Brain (organoid and tissue), 16 donors: ENCODE measurements at places on chromosomes 2 and 18.

- DNase-seq: no peak
Observed at GRCh38 chr2:180554330-180554729, 426.1 kb upstream of the UBE2E3 start.

DNA sequence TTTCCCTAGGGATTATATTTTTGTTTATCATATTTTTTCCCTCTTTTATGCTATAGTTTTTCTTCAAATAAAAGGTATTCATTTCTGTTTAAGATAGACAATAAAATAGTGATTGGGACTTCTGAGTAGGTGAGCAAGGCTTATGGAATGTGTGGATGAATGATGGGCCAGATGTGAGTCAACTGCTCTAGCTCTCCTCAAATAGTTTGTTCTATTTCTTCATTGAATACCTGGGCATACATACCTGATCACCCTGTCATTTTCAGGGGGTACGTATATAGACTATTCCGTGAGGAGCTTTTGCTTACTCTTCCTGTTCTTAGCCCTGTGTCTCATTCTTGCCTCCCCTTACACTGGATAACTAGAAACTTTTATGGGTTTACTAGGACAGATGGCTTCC is 41.9 kb downstream of the BABAM2 start:
- no peak for DNase-seq

- DNase-seq: peak; percentile 44
Observed at GRCh38 chr2:133837441-133838094, 269.3 kb upstream of the NCKAP5 start.

- no peak for DNase-seq
Observed at GRCh38 chr2:86610871-86611270, 12.8 kb downstream of the RNF103 start.

DNA sequence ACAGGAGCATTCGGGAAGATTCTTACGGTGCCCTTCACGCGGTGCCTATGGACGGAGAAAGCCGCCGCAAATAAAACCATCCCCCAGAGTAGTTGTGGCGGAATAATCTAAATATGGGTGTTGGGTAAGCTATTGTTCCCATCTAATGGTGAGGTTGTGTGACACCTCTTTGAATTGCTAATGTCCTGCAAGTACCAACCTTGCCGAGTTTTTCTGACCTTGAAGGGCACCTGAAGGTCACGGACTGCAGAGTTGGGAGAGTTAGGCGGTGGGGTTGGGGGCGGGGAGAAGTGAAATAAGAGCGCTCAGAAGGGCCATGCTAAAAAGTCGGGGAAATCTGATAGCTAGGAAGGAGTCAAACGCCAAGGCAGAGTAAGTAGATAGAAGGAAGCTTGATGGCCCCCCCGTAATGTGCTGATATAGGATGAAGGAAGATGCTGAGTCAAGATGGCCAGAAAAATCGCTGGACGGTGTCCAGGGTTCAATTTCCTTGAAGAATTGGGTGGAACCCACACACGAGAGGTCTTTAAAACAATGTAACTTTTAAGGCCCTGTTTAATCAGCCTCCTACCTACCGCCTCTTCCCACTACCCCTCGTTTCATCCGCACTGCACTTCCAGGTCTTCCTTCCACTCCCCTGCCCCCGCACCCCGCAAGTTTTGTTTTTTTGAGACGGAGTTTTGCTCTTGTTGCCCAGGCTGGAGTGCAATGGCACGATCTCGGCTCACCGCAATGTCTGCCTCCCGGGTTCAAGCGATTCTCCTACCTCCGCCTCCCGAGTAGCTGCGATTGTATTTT is 600 bp downstream of the KATNAL2 start:
- DNase-seq: no peak

DNA sequence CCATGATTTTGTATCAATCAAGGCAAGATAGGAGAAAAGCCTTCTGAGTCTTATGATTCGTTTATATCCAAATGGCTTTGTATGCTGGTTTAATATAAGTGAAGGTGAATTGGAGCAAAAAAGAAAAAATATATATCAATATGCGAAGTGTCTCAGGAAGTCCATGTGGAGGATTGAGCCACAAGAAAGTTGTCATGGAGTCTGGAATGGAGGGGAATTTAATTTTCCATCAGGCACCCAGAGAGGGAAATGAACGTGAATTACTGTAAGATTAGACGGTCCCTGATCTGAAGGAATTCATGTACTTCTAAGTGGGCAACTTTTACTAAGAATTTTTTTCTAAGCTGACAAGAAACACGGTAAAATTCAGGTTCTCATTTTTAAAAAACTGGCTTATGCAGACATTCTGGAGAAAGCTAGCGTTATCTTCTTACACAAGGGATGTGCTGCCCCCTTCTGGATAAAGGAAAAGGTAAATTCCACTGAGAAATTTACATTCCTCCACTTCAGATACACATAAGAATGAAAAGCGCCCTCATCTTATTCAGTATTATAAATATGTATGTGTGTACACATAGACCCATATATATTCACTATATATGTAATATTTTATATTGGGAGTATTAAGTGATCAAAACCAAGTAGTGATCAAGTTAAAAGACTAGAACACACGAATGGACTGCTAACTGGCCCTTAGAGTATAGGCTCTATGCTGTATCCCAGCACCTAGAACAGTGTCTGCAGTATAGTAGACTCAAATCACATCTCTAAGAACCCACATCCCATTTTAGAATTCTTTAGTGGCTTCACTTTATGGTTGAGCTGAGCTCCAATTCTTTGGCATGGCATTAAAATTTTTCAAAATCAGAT is 289.0 kb upstream of the TFPI start:
- DNase-seq: peak; percentile 70
